ENCODE measurements at places on chromosomes 13 and 19. TPM values are rescaled to one million over a fixed set of nuclear protein-coding genes. Genes with fewer than 3 reads are reported as not detected.

GRCh38 chr13:103145442-103145841 is 79.2 kb upstream of the SLC10A2 start:
- no peak for DNase-seq

GRCh38 chr13:85685436-85685835 is 113.8 kb downstream of the SLITRK6 start:
- DNase-seq, result no peak

DNA sequence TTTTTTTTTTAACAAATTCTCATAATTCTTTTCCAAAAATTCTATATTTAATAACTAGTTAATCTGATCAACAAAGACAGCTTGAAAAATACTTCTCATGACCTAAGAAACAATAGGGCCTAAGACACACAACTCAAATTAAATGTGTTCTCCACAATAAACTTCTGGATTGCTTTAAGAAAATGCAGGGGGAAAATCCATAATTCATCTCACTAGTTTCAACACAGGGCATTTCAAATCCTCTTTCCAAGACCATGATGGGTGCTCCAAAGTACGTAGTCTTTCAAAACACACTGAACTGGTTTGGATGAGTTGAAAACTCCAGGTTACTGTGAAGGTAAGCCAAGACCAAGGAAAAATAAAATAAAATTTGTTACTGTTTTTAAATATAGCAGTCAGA is 62.6 kb downstream of the DCLK1 start:
- DNase-seq, result no peak

- DNase-seq, result no peak
These were observed 15.5 kb upstream of the ZNF14 start for GRCh38 chr19:19748249-19748938.

- no peak for DNase-seq
These were observed 10.2 kb upstream of the DCUN1D2 start for GRCh38 chr13:113500530-113501265.

DNA sequence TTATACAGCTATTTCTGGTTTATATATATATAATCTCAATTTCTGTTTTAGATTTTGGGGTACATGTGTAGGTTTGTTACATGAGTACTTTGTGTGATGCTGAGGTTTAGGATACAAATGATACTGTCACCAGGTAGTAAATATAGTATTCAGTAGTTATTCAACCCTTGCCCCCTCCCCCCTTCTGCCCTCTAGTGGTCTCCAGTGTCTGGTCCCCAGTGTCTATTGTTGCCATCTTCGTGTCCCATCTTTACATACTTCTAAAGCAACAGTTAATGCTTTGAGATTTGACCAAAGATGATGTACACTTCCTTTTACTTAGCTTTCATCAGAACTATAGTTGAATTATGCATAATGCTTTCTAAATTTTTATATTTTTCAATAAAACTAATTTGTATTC is 1623.4 kb upstream of the PRR20A start:
- no peak for DNase-seq

DNA sequence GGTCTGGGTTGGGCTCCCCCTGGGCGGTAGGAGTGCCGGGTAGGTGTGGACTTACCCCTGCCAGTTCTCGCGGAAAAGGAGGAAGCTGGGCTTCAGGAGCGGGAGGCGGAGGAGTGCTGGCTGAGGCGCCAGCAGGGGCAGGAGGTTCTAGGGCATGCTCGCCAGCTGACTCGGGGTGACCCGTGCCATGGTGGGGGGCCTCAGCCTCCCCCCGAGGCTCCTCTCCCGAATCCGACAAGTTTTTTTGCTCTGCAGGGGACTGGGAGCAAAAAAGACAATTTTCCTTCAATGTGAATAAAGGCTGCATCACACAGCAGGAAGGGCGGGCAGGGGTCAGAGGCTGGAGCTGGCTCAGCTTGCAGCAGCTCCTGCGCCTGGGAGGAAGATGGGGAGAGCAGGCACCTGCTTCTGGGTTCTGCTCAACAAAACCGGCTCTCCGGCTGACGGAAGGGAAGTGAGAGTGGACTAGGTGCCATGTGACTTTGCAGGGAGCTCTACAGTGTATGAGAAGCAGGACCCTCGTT is 26.5 kb downstream of the RANBP3 start:
- DNase-seq, result no peak

Gene MUC16
- total RNA-seq, result 0.21 TPM

Gene LIG4
- total RNA-seq, result 9.2 TPM
